NCI-H345 (cell line): ENCODE measurements at places on chromosomes 16 and 17.

- no peak for DNase-seq
These were observed 3.2 kb downstream of the SGF29 start for GRCh38 chr16:28556914-28557320.

DNA sequence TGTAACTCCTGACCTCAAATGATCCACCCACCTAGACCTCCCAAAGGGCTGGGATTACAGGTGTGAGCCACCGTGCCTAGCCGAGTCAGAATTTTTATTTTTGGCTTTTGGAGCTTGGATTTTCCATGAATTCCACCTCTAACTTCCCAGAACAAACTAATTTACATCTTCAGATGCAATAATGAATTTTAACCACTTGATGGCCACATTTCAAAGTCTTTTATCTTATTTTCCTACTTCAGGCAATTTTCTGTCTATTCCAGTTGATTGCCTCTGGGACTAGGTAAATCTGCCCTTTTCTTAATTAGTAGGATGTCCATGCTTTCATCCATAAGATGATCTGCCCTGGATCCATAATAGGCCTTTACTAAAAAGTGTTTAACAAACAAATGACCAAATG is 156.4 kb upstream of the ANKFN1 start:
- no peak for DNase-seq

- no peak for DNase-seq
These were observed 105.2 kb downstream of the C16orf95 start for GRCh38 chr16:87212026-87212425.

DNA sequence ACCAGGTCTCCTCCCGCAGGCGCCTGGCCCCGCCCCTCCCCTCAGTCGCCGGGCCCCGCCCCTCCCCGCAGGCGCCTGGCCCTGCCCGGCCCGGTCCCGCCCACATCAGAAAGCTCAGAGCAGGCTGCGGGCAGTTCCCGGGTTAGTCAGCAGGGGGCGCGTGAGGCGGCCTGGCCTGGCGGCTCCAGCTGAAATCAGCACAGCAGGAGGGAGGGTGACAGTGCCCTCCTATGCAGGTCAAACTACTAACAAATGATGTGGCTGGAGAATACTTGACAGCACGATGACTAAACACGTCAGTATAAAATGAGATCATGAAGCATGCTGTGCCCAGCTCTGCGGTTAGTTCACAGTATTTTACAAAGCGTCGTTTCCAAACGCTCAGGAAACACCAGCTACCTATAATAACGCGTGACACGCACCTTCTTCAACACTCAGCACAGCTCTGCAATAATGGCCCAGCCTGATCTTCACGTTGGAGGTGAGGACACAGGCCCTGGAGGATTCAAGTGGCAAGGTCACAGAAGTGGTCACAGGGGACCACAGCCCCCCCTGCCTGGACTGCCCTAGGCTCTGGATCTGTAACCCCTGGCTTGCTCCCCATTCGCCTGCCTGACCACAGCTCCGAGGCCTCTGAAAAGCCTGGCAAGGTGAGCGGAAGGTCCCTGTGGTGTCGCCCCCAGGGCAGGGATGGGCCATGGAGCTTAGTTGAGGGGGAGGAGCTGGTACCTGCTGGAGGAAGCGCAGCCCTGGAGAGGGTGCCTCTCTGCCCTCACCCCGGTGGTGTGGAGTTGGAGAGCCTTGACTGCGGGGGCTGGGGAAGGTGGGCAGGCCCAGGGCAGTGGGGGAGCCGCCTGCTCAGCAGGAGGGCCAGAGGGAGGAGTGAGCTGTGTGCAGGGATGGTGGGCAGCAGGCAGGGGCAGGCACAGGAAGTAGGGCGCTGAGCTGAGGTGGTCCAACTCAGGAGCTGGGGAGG is 81.2 kb downstream of the KCNJ12 start:
- peak; percentile 81 for DNase-seq

DNA sequence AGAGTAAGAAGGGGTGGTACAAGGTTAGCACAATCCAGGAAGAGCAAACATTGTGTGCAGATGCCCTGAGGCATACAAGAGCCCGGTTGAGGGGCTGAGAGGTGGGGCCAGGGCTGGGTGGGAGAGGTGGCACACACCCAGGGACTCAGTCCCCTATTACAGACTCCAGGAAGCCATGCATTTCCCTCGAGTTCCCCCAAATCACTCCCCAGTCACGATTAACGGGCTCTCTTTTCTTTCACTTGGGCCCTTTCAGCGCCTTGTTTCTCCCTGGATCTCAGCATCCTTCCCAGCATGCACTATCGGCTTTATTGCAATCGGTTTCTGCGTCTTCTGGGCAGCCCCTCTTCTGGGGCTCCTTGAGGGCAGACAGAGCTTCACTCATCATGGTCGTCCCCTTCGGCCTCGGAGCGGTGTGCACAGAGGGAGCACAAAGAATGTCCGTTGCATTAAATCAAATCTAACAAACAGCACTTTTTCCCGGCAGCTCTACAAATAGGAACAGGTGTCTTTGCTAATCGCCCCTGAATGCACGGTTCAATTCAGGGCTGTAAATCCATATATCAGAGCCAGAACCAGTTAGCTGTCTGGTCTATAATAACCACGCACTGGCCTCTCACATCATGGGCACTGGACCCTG is 184.6 kb upstream of the HSBP1 start:
- peak; percentile 30 for DNase-seq

GRCh38 chr17:8121681-8122421 is 2.1 kb downstream of the HES7 start:
- peak; percentile 60 for DNase-seq

- DNase-seq: no peak
These were observed 3.6 kb downstream of the EVI2B start for GRCh38 chr17:31310260-31310659.

DNA sequence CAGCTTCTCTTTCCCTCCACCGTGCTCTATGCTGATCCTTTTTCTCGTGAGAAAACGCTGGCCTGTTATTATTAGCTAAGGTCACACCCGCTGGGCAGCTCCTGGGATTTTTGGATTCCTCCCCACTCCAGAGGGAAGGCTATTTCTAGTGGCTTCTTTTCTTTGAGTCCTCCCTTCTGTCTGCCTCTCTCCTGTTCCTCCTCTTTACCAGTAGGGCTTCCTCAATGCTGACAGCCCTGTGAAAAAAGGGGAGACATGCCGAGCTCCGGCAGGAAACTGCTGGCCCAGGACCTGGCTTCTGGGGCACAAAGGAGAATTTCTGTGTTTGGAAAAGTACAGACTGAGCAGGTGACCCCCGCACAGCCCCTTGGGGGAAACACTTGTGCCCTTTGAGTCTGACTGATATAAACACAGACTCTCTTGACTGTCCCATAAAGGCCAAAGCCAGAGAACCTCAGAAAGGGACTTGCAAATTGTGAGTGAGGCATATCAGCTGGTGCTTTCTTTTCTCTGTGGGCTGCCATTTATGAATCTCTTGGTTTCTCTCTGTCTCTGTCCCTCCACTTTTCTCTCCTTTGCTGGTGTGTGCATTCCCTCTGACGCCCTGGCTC is 14.0 kb upstream of the RNF135 start:
- DNase-seq: no peak

DNA sequence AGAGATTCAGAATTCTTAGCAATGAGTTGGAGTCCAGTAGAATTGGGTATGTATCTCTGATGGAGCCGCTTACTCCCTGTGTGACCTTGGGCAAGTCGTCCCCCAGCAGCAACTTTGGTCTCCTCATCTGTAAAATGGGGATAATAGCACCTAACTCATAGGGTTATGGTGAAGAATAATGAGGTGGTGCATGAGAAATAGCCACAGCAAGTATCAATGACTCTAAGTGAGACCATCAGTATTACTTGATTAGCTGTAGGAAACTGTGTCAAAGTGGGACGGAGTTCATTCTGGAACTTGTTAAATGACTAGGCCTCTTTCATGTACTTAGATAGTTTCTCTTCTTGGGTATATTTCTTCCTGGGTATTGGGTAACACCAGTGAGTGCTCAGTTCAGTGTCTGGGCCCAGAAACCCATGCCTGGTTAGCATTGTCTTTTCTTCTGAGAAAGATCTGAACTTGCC is 6.4 kb downstream of the PRKCB start:
- DNase-seq: no peak

DNA sequence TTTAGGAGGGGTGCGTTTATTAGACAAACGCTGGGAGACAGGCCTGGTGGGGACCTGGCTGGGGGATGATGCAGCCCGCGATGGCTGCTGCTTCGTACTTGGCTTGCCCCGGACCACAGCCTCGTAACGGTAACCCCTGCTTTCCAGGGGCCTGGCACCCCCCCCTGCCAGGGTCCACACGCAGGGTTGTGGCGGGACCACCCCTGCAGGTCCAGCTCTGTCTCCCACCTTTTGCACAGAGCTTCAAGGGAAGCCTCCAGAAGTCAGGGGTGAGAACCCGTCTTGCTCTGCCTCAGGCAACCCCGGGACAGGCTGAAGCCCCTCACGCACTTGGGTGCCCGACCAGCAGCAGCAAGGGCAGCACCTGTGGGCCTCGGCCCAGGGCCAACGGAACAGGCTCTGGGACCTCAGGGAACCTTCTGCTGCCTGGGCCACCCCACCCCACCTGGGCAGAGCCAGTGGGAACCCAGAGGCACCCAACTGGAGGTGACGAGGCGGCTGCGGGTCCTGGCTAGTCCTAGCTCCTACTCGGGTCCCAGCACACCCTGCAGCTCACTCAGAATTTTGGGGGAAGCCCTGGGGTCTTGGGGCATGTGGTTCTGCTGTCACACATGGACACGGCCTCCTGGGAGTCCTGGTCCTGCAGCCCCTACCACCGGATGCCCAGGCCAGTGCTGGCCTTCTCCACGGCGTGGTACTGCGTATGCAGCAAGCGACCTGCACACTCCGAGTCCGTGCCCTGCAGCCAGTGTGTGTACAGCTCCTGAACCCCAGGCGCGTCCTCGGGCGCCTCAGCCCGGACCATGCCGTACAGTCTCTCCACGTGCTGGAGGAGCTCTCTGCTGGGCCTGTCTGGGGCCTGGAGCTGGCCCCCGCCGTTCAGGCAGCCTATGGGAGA is 3.1 kb downstream of the HAGHL start:
- DNase-seq: no peak

GRCh38 chr17:6355196-6355595 is 79.7 kb downstream of the AIPL1 start:
- no peak for DNase-seq

DNA sequence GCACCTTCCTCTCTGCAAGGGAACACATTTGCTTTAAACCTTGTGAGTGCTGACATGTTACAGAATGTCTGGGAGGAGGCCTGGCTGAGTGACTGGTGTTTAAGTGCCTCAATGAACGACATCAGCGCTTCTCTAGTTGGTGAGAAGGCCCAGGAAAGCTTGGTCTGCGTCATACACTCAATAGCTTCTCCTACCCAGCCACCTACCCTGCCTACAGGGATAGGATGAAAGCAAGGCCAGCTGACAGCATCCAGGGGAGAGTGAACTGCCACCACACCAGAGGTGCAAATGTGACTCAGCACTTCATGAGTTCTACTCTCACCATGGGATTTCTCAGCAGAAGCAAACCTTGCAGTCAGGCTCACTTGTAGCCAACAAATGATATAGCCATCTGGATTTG is 31.7 kb upstream of the CFAP20 start:
- no peak for DNase-seq

DNA sequence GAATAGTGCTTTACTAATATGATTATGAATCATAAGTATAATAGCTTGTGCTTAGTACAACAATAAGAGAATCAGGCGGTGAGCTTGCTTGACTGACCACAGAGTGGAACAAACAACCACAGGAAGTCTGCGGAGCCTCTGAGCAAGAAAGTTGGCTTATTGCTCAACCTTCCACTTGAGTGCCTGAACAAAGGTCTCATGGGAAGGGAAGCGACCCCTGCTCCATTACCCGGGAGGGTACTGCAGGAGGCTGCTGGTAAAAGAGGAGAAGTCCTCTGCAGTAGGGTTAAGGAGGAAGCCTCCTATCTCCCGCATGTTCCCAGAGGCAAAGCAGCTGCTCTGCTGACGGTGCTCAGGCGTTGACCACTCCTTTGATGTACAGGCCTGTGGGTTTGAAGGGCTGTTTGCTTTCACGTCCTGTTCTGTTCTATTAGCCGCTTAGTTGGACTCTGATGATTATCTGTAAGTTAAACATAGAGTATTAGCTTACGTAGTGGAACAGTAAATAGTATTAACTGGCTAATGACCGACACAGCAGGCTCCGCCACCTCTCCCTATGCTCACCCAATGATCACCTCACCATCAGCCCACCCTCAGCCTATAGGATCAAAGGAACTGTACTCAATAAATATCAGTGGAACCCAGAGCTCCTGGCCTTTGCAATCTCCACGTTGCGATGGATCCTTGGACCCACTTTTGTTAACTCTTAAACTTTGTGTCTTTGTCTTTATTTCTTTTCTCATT is 17.5 kb downstream of the ALOX15B start:
- no peak for DNase-seq

DNA sequence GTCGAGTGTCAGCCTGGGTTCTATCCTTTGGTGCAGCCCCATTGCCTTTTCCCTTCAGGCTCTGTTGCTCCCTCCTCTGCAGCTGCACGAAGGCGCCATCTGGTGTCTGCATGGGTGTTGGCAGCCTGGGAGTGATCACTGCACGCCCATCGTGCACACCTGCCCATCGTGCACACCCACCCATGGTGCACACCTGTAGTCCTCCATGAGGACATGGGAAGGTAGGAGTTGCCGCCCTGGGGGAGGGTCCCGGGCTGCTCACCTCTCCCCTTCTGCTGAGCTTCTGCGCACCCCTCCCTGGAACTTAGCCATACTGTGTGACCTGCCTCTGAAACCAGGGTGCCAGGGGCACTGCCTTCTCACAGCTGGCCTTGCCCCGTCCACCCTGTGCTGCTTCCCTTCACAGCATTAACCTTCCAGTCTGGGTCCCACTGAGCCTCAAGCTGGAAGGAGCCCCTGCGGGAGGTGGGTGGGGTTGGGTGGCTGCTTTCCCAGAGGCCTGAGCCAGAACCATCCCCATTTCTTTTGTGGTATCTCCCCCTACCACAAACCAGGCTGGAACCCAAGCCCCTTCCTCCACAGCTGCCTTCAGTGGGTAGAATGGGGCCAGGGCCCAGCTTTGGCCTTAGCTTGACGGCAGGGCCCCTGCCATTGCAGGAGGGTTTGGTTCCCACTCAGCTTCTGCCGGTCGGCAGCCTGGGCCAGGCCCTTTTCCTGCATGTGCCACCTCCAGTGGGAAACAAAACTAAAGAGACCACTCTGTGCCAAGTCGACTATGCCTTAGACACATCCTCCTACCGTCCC is 2.9 kb downstream of the CTRL start:
- DNase-seq: peak; percentile 72

DNA sequence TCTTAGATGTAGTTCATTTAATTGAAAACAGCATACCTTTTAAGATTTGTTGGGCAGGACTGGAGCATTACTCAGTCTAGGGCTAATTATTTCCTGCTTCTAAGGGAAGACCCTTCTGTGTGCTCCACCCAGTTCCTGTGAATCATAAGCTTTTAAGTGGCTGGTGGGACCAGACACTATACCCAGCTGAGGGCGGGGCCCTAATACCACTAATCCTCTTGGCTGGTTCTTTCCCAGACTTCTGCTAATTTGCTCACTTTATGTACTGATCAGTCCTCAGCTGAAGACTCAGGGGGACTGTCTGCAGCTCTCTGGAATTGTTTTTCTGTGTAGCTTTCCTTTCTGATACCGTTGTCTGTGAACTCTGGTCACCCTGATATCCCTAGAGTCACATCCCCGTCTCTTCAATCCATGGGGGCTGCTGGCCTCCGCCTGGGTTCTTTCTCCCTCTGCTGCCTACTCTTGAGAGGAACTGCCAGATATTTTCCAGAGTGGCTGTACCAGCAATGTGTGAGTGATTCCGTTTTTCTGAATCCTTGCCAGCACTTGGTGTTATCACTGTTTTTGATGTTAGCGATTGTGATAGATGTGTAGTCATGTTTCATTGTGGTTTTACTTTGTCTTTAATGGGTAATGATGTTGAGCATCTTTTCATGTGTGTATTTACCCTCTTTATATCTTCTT is 35.1 kb downstream of the MFSD11 start:
- no peak for DNase-seq

GRCh38 chr16:54027062-54027461 is 259.5 kb downstream of the IRX3 start:
- DNase-seq: no peak

GRCh38 chr16:74667255-74667700 is 601 bp upstream of the RFWD3 start:
- peak; percentile 15 for DNase-seq
